ENCODE measurements at places on chromosomes 3 and 15.

GRCh38 chr15:90320885-90321278, 31.2 kb upstream of the ZNF774 start:
- DNase-seq, result no peak
- no peaks in the 10 kb centered on the region for H3K36me3 ChIP-seq
- no peaks in the 10 kb centered on the region for H3K27me3 ChIP-seq
- peaks cover 13% of the 10 kb centered on the region for H3K4me1 ChIP-seq
- H3K4me3 ChIP-seq, result no peak overlapping the region

DNA sequence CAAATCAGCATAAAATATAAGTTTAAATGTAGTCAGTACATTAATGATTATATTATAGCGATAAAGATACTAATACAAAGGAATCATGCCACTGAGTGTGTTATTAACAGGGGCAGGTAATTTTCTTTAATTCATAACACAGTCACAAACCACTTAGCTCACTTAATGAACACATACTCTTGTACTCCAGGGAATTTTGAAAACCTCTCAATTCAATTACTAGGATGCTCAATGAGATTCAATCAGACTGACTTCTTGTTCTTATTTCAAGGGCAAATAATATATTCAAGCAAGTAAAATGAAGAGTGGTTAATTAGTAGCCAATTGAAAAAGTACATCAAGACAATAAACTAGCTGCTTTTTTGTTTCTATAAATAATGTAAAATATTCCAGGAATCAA, 5.8 kb upstream of the SUCNR1 start:
- H3K4me3 ChIP-seq, result no peak overlapping the region
- DNase-seq, result no peak
- no peaks in the 10 kb centered on the region for H3K27me3 ChIP-seq

DNA sequence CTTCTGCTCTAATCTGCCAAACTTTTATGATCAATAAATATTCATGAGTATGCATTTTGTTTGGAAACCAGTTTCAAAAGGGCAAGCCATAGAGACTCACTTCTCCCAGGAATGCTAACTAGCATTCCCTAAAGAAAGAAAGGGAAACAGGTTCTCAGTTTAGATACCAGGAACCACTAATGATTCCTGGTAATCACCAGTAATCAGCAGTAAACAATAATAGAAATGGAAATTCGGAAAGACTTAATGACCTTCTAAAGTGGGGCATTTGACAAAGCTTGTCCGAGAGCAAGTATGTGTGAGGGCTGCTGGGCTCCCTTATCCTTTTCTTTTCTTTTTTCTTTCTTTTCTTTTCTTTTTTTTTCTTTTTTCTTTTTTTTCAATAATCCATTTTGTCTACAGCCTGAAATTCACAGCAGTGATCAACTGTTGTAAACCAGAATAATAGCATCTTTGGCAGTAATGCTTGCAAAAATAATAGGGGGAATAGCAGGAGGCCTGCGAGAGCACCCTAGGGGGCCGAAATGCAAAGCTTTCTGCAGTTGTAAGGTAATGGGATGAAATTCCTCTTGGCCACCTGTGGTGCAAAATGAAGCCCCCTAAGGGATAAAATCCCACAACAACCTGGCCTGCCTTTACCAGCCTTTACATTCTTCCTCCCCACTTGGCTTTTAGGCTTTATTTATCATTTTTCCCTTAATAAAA, 253.2 kb downstream of the ZPLD1 start:
- no peaks in the 10 kb centered on the region for H3K27me3 ChIP-seq
- no peaks in the 10 kb centered on the region for H3K4me1 ChIP-seq
- no peak overlapping the region for H3K4me3 ChIP-seq
- DNase-seq, result no peak

GRCh38 chr3:123070510-123070909, 3.7 kb downstream of the PDIA5 start:
- H3K4me1 ChIP-seq, result peaks cover 30% of the 10 kb centered on the region
- peaks cover 18% of the 10 kb centered on the region for H3K27me3 ChIP-seq
- no peak overlapping the region for H3K27ac ChIP-seq
- DNase-seq, result no peak

DNA sequence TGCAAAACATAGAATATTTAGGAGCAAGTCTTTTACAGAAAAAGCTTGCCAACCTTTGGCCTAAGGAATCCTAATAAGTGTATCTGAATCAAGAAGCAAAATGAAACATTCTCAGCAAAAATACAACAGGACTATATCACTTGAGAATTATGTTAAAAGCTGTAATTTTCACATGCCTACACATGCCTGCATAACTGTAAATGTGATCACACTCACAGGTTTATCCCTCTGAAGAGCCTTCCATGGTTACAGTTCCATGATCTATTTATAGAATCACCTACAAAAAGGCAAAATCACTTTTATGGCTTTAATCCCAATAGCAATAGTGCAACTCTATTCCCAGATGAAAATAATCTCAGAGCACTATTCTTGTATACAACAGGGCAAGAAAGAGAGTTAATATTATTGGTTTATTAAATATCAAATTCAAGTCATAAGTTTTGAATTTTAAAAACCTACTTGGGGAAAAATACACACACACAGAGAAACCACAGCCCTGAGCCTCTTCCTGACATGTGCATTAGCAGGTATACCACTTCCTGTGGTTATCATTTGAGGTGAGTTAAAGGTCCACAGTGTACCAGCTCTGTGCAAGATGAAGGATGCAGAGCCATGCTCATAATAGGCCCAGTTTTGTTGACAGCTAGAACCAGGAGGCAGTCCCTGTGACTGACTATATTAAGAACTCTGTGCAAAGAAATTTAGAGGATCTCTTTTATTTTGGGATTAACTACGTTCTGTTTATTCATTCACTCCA, 252.5 kb upstream of the TGFBR2 start:
- no peaks in the 10 kb centered on the region for H3K36me3 ChIP-seq
- H3K4me3 ChIP-seq, result no peak overlapping the region
- peaks cover 9% of the 10 kb centered on the region for H3K4me1 ChIP-seq
- no peaks in the 10 kb centered on the region for H3K27me3 ChIP-seq
- H3K27ac ChIP-seq, result no peak overlapping the region

DNA sequence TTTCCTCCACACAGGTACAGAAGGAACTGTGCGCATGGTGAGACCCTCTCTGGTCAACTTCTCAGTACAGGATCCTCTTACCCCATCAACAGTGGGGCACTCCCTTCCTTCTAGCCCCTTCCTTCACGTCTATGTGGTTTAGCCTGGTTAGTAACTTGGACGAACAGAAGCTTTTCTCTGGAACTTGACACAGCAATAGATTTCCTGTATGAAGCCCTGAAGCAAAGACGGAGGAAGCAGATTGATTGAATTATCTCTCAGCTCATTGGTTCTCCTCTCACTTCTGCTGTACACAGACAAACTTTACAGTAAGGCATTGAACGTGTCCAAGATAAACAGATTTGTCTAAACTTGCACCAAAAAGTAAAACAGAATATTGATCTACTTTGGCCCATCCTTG, at the start of gene CD200R1:
Gene CD200R1, minus strand, starts transcription at position 210 of the 400 bp plus-strand sequence. CDS start 246 bp downstream, outside the sequence.
- H3K27ac ChIP-seq, result peak within 1 kb of the TSS; percentile 60
- no peak within 1 kb of the TSS for H3K4me3 ChIP-seq
- H3K27me3 ChIP-seq, result no peaks in the 10 kb centered on the region
- H3K36me3 ChIP-seq, result no peaks in the 10 kb centered on the region

- peaks cover 15% of the 10 kb centered on the region for H3K36me3 ChIP-seq
- peaks cover 5% of the 10 kb centered on the region for H3K27me3 ChIP-seq
- peaks cover 6% of the 10 kb centered on the region for H3K4me1 ChIP-seq
- DNase-seq, result no peak
These were observed 20.9 kb upstream of the MUC20 start for GRCh38 chr3:195699860-195700259.

DNA sequence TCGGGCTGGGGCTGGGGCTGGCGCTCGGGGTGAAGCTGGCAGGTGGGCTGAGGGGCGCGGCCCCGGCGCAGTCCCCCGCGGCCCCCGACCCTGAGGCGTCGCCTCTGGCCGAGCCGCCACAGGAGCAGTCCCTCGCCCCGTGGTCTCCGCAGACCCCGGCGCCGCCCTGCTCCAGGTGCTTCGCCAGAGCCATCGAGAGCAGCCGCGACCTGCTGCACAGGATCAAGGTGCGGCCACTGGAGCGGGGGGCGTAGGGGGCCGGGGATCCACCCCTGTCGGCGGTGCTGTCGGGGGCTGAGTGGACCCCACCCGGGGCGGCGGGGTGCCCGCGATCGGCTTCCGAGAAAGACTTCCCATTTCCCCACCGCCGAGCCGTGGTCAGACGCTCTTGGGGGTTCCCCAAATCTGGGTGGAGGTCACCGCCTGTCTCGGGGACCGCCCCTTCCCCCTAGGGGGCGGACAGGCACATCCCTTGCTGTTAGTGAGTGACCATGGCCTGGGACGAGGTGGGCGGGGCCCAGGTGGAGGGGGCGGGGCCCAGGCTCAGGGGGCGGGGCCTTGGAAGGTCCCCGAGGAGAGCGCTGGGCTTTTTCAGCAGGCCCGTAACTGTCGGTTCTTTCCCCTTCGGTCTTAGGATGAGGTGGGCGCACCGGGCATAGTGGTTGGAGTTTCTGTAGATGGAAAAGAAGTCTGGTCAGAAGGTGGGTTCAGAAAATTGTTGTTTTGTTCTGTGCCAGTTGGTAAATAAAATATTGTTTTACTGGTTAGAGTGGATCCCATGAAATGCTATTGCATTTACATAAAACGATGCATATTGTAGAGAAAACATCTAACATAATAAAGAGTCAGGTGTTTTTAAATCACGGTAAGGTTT, 578 bp downstream of the LACTB start:
- DNase-seq, result peak; percentile 82
- peaks cover 2% of the 10 kb centered on the region for H3K36me3 ChIP-seq
- H3K4me3 ChIP-seq, result peak overlapping the region; percentile 87
- peaks cover 4% of the 10 kb centered on the region for H3K4me1 ChIP-seq
- no peaks in the 10 kb centered on the region for H3K27me3 ChIP-seq

- peaks cover 25% of the 10 kb centered on the region for H3K4me1 ChIP-seq
- H3K36me3 ChIP-seq, result peaks cover 3% of the 10 kb centered on the region
- no peak for DNase-seq
- H3K4me3 ChIP-seq, result no peak overlapping the region
- no peaks in the 10 kb centered on the region for H3K27me3 ChIP-seq
- no peak overlapping the region for H3K27ac ChIP-seq
These were observed 3.1 kb downstream of the CMC1 start for GRCh38 chr3:28244491-28244890.

DNA sequence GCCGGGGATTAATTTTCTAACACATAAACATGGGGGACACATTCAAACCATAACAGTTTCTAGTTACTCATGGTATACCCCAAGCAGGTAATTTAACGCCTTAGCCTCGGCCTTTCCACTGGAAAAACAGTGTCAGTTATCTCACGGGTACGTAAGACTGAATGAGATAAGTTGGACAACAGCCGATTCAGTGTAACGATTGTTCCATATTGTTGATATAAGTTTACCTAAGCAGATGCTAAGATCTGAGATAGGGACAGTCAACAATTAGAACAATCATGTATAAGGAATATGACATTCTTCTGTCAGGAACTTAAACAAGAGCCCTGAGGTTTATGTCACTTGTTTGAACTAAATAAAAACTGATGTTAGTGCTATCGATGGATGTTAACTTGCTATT, 130.8 kb downstream of the GHSR start:
- H3K4me3 ChIP-seq, result no peak overlapping the region
- no peaks in the 10 kb centered on the region for H3K27me3 ChIP-seq
- peaks cover 33% of the 10 kb centered on the region for H3K36me3 ChIP-seq
- no peak for DNase-seq
- H3K4me1 ChIP-seq, result peaks cover 17% of the 10 kb centered on the region

- no peak for DNase-seq
- no peak overlapping the region for H3K4me3 ChIP-seq
- H3K27ac ChIP-seq, result no peak overlapping the region
- H3K36me3 ChIP-seq, result no peaks in the 10 kb centered on the region
- H3K27me3 ChIP-seq, result peaks cover 4% of the 10 kb centered on the region
These were observed 56.1 kb downstream of the CCNL1 start for GRCh38 chr3:157103860-157104259.

GRCh38 chr15:30990446-30991254, 778 bp downstream of the MTMR10 start:
- H3K4me3 ChIP-seq, result peak overlapping the region; percentile 94
- H3K27ac ChIP-seq, result peak overlapping the region; percentile 98
- H3K4me1 ChIP-seq, result peaks cover 18% of the 10 kb centered on the region
- DNase-seq, result no peak

- no peaks in the 10 kb centered on the region for H3K27me3 ChIP-seq
- H3K4me3 ChIP-seq, result no peak overlapping the region
- peaks cover 4% of the 10 kb centered on the region for H3K4me1 ChIP-seq
- DNase-seq, result no peak
- H3K36me3 ChIP-seq, result peaks cover 4% of the 10 kb centered on the region
These were observed 63.8 kb downstream of the FRMD4B start for GRCh38 chr3:69322158-69322509.

DNA sequence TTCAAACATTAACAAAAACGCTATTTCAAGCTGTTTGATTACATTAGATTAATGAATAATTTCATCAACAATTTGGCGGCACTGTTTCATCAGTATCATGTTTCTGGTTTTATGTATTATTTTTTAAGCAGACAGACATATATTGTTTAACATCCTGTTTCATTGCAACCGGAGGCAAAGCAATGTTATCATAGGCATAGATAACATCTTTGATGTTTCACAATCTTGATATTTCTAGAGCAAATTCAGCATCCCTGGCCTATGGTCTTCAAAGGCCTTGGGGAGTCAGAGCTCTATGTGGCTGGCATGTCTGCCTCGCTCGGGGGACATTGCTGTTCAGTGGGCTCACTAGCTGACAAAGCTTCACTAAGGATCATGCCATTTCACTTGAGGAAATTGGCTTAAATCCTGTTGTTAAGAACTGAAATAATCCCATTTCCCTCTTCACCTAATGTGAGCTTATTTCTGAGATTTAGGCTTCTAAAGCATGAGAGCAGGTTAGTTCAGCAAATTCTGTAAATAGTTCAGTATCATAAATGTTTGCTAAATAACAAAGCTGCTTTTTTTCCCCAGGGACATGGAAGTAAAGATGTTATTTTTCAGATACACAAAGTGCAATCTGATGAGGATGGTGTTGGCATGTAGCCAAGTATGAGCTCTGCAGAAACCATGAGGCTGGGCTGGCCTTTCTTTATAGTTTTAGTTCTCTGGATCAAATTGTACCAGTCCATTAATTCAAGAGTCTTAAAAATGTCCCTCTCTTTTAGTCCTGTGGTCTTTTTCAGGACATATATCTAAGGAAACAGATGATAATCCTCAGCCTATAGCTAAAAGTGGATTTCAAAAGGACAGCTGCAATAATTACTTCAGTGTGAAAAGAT, 941.4 kb downstream of the PLOD2 start:
- H3K36me3 ChIP-seq, result no peaks in the 10 kb centered on the region
- H3K4me3 ChIP-seq, result no peak overlapping the region

GRCh38 chr3:128486681-128487537, 6.1 kb downstream of the GATA2 start:
- peaks cover 86% of the 10 kb centered on the region for H3K27me3 ChIP-seq
- no peaks in the 10 kb centered on the region for H3K36me3 ChIP-seq
- peaks cover 22% of the 10 kb centered on the region for H3K4me1 ChIP-seq
- H3K4me3 ChIP-seq, result peak overlapping the region; percentile 36
- DNase-seq, result no peak
- no peak overlapping the region for H3K27ac ChIP-seq

GRCh38 chr15:82186719-82187406, 75.7 kb downstream of the EFL1 start:
- peaks cover 11% of the 10 kb centered on the region for H3K4me1 ChIP-seq
- no peak for DNase-seq
- H3K27me3 ChIP-seq, result no peaks in the 10 kb centered on the region

GRCh38 chr3:163384383-163384782, 1693.9 kb downstream of the SI start:
- H3K4me1 ChIP-seq, result no peaks in the 10 kb centered on the region
- H3K27me3 ChIP-seq, result no peaks in the 10 kb centered on the region
- H3K4me3 ChIP-seq, result no peak overlapping the region
- no peaks in the 10 kb centered on the region for H3K36me3 ChIP-seq
- H3K27ac ChIP-seq, result no peak overlapping the region

GRCh38 chr15:24772266-24772665, 96.7 kb downstream of the NPAP1 start:
- H3K4me3 ChIP-seq, result peak overlapping the region; percentile 97
- H3K27ac ChIP-seq, result peak overlapping the region; percentile 99
- no peaks in the 10 kb centered on the region for H3K36me3 ChIP-seq
- H3K27me3 ChIP-seq, result peaks cover 14% of the 10 kb centered on the region
- DNase-seq, result no peak

Measured in progenitor cell of endocrine pancreas (in vitro differentiated cells).